ENCODE measurements at places on chromosomes 12 and 14. TPM values are rescaled to one million over a fixed set of nuclear protein-coding genes. Genes with fewer than 3 reads are reported as not detected.

The ULK1 gene
- total RNA-seq: 24.9 TPM

The LMNTD1 gene
- total RNA-seq: 0.75 TPM

The ZCRB1 gene
- 36.3 TPM for total RNA-seq

The CELA1 gene
- not detected for total RNA-seq

The GSC gene
- total RNA-seq: 0.98 TPM

The TAS2R7 gene
- total RNA-seq: not detected

The HRK gene
- 0.11 TPM for total RNA-seq

The P2RX2 gene
- total RNA-seq: 3.6 TPM

The AKAP6 gene
- total RNA-seq: 35.3 TPM

The FAM222A gene
- total RNA-seq: 3.2 TPM

The C12orf56 gene
- not detected for total RNA-seq

The GDF3 gene
- 0.40 TPM for total RNA-seq

The MIP gene
- total RNA-seq: not detected

The KRT5 gene
- 0.46 TPM for total RNA-seq

The PSMA3 gene
- 77.6 TPM for total RNA-seq

The SARNP gene
- 72.9 TPM for total RNA-seq

The AVPR1A gene
- total RNA-seq: 6.7 TPM

The NPFF gene
- total RNA-seq: not detected

The MYH6 gene
- total RNA-seq: 0.06 TPM

The KRT82 gene
- total RNA-seq: not detected

The WDR89 gene
- total RNA-seq: 9.6 TPM

The CLEC1B gene
- not detected for total RNA-seq

The COX8C gene
- total RNA-seq: not detected

The FAM186B gene
- 0.17 TPM for total RNA-seq

The CACNA1C gene
- total RNA-seq: 48.5 TPM

The RNASE2 gene
- total RNA-seq: 3.8 TPM

The PTCSC3 gene
- total RNA-seq: not detected

The LRRC9 gene
- total RNA-seq: not detected

The OAS1 gene
- 10.0 TPM for total RNA-seq

The ANO4 gene
- total RNA-seq: 0.06 TPM

The TCL1B gene
- not detected for total RNA-seq

The DAO gene
- not detected for total RNA-seq

The CCDC60 gene
- not detected for total RNA-seq

The DENND5B gene
- 18.5 TPM for total RNA-seq

The CAMKK2 gene
- 30.3 TPM for total RNA-seq

The CCDC88C gene
- total RNA-seq: 4.2 TPM

The PLD4 gene
- 0.06 TPM for total RNA-seq

The SLC6A12 gene
- not detected for total RNA-seq

The GRIP1 gene
- 13.9 TPM for total RNA-seq

The NXPH4 gene
- total RNA-seq: not detected

The GLIPR1L1 gene
- not detected for total RNA-seq

The STRN3 gene
- 74.5 TPM for total RNA-seq

The LRRK2 gene
- 32.8 TPM for total RNA-seq

The TULP3 gene
- 35.7 TPM for total RNA-seq

The LYZ gene
- 95.3 TPM for total RNA-seq

The SLC35F4 gene
- not detected for total RNA-seq

The NRXN3 gene
- total RNA-seq: 102 TPM

Measured in esophagus muscularis mucosa (tissue), 4 donors.